Amygdala (tissue), 56 donors: ENCODE measurements at places on chromosomes 7 and 10.

DNA sequence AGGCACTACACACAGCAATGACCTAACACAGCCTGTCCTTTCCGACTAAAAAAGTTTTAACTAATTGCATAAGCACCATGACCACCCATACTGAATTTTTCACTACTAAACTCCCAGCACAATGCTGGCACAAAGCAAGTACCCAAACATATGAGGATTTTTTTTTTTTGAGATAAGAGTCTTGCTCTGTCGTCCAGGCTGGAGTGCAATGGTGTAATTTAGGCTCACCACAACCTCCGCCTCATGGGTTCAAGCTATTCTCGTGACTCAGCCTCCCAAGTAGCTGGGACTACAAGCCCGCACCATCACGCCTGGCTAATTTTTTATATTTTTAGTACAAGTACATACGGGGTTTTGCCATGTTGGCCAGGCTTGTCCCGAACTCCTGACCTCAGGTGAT lies 5.1 kb downstream of the UBE2H start:
- no peak for DNase-seq

DNA sequence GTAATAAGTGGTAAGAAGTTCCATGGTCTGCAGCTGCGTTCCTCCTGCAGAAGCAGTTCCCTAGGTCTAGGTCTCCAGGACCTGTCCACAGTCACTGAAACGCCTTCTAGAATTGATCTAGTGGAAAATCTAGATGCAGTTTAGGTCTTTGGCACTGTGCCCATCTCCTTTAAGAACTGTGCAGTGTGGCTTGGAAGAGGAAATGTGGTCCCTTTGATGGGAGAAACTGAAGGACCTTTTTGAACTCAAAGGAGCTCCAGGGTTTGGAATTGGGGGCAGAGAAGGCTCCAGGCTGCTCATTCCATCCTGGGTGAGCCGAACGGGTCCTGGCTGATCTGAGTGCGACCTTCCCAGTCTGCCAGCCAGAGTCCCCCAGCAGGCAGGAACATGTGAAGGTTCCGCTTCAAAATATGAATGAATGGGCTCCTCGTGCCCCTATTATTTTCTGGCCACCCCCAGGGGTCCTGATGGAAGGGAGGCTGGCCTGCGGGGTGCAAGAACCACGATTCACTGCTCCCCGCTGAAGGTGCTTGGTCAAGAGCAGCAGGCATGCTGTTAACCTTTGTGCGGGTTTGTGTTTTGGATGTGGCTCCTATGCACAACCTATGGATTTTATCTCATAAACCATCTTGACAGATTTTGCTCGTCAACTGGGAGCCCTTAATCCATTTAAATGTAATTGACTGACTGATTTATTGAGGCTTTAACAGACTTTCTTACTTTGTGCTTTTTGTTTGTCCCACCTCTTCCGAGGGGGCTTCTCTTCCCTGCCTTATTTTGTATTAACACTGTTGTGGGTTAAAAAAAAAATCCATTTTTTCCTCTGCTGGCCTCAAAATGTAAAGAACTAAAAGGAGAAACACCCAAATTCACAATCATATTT lies 36.7 kb downstream of the ZNF467 start:
- no peak for DNase-seq

GRCh38 chr7:2843711-2844152 lies 376 bp downstream of the GNA12 start:
- DNase-seq, result no peak

GRCh38 chr10:37643187-37643586 lies 214.2 kb downstream of the ZNF248 start:
- no peak for DNase-seq

GRCh38 chr7:27171637-27172314 lies 2.3 kb downstream of the HOXA10 start:
- DNase-seq, result no peak

DNA sequence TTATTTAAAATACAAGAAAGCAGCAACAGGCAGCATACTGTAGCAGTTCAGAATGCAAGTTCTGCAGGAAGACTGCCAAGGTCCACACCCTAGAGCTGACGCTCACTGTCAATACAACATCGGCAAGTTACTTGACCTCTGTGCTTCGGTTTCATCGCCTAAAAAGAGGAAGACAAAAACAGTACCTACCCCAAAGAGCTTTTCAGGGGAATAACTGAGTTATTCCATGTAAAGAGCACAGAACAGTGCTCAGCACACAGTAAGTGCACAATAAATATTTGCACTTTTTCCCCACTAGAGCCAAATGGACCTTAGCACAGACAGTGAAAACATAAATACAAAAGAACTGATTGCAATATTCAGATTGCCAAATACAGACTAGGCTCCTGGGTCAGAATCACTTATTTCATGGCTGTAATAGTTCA lies 88.6 kb downstream of the USP6NL start:
- DNase-seq, result no peak

DNA sequence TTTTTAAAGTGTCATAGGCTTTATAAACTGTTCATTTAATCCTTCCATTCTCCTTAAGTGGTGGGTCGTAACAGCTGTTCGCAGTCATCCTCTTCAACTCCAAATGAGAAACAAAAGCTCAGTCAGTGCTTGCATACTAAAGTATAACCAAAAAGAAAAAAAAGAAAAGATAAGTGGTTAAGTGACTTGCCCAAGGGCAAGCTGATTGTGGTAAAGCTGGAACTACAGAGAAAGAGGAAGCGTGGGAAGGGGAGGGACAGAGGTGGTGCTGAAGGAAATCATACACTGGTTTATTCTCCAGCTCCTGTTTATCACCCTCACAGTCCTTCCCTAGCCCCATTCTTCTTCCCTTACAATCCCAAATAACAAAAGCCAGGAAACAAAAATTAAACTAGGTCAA lies 29.6 kb downstream of the IDE start:
- DNase-seq, result no peak

DNA sequence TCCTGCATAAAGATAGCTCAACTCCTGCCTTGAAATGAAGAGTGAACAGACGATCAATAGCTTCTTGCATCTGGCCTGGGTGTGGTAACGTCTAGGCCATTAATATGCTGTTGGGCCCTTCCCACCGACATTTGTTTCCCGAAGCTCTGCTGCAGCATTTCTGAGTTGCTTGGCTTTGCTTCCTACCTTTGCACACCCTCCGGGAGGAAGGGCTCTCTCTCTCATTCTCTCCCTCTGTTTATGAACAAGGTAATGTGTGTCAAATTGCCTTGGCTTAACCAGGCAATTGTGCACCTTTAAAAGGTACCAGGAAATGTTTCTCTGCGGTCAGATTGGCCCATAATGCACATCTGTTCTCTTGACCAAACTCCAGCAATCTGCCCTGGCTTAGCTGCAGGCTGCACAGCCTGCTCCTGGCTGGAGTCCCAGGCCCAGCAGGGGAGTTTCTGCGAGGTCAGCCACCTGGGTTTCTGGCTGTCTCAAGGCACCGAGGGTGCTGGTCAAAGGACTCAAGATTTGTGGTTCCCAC lies 223.7 kb downstream of the SNX10 start:
- no peak for DNase-seq

DNA sequence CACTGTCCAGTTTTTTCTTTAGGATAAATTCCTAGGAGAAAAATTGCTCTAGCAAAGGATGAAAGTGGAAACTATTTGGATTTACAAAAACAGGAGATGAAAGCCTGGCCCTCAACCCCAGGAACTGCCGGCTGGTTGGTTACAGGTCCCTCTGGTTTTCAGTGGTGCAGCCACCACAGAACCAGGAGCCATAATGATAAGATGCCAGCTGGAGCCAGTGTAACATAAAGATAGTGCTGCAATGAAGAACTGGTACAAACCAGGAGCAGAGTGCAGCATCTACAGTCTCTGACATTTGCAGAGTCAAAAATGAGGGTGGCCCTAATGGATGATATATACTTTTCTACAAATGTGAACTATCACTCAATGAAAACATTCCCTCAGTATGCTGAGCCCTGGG lies 20.4 kb upstream of the NUP42 start:
- DNase-seq, result no peak

DNA sequence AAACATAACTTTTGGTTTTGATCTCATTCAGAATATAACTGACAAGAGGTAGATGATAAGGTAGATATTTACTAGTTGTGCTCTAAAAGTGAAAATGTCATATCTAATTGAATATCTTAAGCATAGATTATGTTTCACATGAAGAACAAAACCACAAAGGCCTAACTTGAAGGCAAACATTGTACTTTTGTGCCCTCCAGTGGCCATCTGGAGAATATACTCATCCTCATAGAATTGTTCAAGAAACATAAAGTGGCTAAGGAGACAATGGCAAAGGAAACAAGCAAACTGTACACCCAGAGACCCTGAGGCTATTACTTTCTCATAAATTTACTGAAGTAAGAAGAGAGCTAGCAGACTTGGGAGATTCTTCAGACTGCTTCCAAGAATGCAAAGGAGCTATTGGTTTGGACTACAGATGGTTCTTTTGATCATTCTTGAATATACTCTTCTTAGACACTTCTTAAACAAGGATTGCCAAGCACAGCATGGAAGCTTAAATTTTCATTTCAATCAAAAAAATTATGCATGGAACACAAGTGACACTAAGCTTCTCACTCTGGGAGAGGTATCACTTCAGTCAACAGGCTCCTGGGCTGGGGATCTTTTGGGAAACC lies 98.2 kb upstream of the DKK1 start:
- no peak for DNase-seq

DNA sequence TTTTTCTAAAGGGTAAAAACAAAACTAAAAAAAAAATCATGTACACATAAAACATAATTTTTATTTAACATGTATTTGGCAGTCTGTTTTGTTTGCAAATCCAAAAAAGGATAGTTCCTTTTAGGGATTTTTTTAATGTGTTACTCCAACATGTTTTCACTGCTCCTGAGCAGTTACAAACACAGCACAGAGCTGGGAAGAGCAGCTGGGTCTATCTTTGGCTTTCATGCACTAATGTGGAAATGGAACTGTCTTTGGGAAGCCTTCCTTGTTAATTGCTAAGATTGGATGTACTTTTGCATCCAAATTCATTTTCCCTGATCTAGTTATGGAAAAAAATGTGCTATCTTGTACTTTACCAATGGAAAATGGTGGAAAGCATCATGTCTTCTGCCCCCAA lies 1035.1 kb downstream of the CNTNAP2 start:
- DNase-seq, result no peak
